Skeletal muscle cell (primary cell): ENCODE measurements at places on chromosomes 6 and 20.

DNA sequence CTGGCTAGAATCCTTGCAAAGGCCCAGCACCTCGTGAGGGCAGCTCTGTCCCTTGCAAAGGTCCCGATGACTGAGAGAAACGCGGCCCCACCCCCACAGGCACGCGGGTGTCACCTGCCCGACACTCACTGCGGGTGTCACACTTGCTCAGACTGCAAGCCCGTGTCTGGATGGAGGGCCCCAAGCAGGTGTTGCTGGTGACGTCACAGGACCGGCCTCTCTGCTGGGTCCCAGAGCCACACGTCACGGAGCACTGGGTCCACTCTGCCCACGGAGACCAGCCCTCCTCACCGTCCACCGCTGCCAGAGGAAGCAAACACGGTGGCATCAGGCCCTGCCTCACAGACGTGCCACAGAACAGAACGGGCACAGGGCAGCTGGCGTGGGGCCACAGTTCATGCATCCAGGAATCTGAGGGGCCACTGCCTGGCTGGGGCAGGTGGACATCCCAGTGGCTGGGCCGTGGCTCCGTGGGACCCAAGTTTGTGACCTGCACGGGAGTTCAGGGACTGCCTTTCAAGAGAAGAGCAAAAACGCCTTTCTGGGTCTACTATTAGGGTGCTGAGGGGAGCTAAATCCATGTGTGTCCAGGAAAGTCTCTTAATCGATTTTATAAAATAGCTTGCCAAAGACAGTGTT lies 16.0 kb downstream of the THBS2 start:
- DNase-seq: no peak

DNA sequence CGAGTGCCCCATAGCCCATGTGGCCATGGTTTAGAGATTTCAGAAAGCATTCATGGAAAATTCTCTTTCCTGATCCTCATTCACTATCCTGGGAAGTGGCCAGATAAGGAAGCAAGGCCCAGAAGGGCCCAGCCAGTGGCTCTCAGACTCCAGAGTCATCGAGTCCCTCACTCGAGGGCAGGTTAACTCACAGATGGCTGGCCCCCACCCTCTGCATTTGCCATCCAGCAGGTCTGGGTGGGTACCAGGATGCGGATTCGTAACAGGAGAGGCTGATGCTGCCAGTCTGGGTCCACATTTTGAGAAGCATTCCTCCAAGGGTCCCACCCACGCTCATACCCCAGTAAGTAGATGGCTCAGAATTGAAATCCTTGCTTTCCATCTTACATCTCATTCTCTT lies 3.8 kb upstream of the SSTR4 start:
- DNase-seq: no peak

DNA sequence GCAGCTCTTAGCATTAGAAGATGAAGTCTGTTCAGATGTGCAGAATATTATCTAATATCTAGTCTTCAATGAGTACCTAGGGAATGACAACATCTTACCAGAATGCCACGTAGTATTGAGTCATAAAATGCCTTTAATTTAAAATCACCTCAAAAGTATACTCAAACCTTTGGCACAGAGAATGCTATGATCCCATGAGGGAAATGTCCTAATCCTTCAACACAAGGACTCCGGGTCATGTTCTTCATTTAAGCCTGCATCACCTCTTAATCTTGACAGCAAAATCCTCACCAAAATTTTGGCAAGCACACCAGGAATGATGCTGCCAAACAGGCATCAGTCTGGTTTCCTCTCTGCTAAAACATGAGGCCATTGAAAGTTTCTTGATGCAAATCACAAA lies 23.6 kb upstream of the MARCKS start:
- peak; percentile 79 for DNase-seq

DNA sequence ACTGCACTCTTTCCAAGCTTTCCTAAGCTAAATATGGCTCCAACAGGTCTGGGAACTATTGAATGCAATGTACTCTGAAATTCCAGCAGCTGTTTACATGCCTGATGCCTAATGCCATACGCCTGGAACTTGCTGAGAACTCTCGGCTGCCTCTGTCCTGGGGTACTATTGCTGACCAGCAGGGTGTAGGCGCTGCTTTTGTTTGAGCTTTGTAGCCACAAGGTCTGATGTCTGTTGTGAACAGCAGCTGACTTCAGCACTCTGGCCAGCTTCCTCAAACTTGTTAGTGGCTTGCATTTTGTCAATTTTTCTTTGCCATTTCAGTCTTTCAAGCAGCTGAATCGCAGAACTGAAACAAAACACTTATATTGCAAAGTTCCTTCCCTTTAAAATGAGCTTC lies 26.7 kb downstream of the SAYSD1 start:
- peak; percentile 45 for DNase-seq

DNA sequence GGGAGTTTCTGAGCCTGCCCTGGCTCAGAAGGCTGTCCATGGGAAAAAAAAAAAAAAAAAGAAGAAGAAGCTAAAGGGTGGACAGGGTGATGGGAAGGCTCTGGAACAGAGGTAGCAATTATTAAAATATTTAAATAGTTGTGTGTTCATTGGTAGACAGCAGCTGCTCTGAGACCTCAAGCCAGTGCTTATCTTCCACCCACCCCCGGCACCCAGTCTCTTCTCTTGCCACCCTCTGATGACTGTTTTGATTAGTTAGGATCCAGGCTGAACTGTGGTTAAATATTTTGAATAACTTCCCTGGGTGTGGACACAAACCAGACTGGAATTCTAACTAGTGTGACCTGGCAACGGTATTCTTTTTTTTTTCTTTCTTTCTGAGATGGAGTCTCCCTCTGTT lies 16.9 kb upstream of the SRSF3 start:
- DNase-seq: no peak

- no peak for DNase-seq
Observed at GRCh38 chr6:125819535-125820326, 29.0 kb downstream of the NCOA7 start.

GRCh38 chr6:24060982-24061754 lies 64.8 kb upstream of the NRSN1 start:
- no peak for DNase-seq

DNA sequence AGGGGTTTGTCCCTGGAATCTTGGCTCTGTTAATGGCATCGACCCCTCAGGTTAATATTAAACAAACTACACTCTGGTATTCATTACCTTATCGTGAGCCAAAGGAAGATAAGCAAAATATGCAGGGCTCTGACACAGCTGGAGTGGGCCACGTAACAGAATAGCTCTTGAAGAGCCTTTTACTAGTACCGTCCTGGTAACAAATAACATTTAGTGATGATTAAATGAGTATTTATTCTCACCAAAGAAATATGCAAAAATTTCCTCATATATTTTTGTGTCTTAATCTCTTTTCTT lies 20.1 kb upstream of the UTRN start:
- no peak for DNase-seq

- peak; percentile 47 for DNase-seq
Observed at GRCh38 chr6:47097092-47097945, 55.2 kb upstream of the ADGRF1 start.

- no peak for DNase-seq
Observed at GRCh38 chr20:38631155-38632022, 29.8 kb downstream of the ARHGAP40 start.

DNA sequence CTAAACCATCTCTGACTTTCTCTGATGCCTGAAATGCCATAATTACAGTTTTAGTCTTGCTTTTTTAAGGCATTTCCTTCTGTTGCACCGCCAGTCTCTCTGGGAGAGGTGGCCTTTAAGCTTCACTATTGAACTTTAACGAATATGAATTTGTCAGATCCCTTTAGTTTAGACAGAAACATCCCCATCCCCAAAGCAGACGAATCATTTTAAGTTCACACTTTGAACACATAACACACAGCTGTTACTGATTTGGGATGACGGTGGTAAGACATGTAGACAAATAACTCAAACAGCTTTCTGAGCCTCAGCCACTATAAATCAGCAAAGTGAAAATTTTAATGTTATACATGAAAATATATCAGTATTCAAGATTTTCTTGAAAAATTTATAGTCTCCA lies 7.2 kb upstream of the IPCEF1 start:
- DNase-seq: no peak

DNA sequence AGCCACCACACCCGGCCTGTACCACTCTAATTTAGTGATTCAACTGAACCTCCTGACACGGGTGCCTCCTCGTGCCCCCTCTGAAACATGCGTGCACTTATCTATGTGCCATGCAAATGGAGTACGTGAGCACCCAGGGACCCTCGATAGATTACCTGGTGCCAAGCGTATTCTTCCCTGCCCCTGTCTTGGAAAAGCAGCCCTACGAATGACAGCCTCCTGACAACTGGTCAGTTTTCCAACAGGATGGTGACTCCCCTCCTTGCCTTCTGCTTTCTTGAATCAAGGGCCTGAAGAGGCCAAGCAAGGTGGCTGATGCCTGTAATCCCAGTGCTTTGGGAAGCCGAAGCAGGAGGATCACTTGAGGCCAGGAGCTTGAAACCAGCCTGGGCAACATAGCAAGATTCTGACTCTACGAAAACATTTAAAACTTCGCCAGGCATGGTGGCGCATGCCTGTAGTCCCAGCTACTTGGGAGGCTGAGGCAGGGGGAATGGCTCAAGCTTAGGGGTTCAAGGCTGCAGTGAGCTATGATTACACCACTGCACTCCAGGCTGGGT lies 25.4 kb upstream of the SYNJ2 start:
- DNase-seq: no peak

GRCh38 chr6:104771258-104771832 lies 88.4 kb downstream of the HACE1 start:
- no peak for DNase-seq

- DNase-seq: no peak
Observed at GRCh38 chr6:160742090-160742489, 40.0 kb downstream of the PLG start.

DNA sequence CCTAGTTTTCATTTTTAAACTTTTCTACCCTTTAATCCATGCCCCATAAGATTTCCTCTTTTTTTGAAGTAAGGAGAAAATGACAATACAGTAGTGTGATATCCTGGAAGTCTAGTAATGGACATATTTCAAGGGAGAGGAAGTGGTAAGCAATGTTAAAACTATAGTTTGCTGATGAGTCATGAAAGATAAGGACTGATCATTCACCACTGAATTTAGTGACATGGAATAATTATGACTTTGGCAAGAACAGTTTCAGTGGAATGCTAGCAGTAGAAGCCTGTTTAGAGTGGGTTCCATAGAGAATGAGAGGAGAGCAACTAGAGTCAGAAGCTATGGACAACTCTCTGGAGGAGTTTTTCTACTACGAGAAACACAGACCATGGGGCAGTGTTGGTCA lies 24.9 kb upstream of the SLC2A12 start:
- no peak for DNase-seq

GRCh38 chr20:6663104-6663503 lies 104.4 kb upstream of the BMP2 start:
- DNase-seq: no peak

DNA sequence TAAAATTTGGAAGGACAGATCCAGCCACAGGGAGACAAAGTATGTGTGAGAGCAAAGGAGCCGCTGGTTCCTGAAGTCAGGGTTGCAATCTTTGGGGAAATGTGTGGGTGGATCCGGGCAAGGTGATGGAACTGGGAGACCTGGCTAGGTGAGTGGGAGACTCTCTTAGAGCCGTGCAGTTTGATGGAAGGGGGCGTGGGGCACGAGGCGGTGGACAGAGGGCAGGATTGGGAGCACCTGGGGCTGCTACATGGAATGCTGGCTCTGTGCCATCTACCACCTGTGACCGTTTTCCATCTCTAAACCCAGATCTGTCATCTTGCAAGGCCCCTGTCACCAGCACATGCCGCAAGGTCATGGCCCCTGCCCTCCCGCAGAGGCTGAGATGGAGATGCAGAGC lies 268.4 kb downstream of the SMOC2 start:
- DNase-seq: no peak

DNA sequence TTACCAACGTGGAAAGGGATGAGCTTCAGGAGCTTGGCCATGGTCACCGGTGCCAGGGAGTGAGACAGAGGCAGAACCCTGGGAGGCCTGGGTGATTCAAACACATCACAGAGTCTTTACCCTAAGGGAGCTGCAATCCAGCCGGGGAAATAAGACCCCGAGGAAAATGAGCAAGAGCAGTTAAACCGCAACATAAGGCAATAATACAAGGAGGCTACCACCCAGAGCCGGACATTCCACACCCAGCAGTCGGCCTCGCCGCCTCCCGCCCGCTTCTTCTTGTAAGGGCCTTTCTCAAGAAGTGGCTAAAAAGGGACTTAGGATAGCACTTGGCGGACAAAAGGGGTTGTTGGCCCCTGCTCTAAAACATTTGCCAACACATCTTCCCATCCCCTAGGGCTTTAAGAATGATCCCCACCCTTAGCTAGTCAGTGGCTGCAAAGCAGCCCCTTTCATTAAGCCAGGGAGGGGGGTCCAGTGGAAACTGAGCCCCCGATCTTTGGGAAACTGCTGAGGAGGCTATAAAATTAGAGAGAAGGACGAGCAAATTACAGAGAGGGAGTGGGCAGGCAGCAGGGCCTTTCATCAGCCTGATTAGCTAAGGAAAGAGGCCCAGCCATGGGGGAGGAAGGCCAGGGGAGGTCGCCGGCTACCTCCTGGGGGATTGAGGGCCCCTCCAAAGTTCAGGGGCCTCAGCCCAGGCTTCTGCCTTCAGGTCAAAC lies 34.3 kb downstream of the SNX5 start:
- DNase-seq: no peak

DNA sequence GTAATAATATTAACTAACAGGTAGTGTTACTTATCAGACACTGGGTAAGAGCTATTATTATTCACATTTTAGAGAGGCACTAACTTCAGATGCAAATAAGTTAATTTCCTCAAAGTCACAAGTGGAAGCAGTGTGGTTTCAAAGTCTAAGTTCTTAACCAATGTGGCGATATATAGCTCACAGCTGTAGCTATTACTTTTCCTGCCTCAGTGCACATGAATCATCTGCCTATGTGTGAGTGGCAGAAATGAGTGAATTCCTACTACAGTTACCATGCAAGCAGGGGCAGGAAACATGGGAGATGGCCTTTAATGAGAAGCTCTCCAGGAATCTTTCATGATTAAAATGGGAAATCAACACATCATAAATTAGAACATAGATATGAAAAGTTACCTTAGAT lies 126.2 kb upstream of the EYA4 start:
- no peak for DNase-seq

GRCh38 chr6:56144538-56145324 lies 102.6 kb downstream of the COL21A1 start:
- DNase-seq: peak; percentile 69

DNA sequence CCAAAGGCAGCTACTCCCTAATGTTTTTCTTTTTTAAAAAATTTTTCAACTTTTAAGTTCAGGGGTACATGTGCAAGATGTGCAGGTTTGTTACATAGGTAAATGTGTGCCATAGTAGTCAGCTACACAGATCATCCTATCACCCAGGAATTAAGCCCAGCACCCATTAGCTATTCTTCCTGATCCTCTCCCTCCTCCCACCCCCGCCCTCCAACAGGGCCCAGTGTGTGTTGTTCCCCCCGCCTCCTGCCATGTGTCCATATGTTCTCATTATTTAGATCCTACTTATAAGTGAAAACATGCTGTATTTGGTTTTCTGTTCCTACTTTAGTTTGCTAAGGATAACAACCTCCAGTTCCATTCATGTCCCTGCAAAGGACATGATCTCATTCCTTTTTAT lies 12.4 kb downstream of the TRIM15 start:
- no peak for DNase-seq

- no peak for DNase-seq
Observed at GRCh38 chr20:49914310-49915117, 815 bp downstream of the SPATA2 start.
